HuH-7.5 (cell line): ENCODE measurements at places on chromosomes 1 and 21.

- DNase-seq: no peak
These were observed 122.4 kb downstream of the SIPA1L2 start for GRCh38 chr1:232507571-232507970.

GRCh38 chr21:41537356-41537755 is 29.4 kb upstream of the TMPRSS2 start:
- DNase-seq: no peak

DNA sequence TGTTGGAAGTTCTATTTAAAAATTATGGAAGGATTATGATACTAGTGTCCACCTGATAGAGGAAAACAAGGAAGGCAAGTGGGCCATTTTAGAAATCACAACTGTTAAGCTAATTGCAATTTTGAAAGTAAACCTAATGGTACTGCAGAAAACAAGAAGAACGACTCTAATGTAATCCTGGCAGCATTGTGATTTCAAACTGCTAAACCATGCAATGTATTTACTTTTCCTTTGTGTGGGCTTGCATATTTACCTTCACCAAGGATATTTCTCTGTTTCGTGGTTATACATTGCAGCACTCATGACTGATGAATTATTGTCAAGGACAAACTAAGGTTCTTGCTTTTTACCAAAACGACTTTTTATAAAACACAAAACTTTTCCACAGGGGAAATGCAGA is 88.1 kb downstream of the TM2D1 start:
- no peak for DNase-seq

DNA sequence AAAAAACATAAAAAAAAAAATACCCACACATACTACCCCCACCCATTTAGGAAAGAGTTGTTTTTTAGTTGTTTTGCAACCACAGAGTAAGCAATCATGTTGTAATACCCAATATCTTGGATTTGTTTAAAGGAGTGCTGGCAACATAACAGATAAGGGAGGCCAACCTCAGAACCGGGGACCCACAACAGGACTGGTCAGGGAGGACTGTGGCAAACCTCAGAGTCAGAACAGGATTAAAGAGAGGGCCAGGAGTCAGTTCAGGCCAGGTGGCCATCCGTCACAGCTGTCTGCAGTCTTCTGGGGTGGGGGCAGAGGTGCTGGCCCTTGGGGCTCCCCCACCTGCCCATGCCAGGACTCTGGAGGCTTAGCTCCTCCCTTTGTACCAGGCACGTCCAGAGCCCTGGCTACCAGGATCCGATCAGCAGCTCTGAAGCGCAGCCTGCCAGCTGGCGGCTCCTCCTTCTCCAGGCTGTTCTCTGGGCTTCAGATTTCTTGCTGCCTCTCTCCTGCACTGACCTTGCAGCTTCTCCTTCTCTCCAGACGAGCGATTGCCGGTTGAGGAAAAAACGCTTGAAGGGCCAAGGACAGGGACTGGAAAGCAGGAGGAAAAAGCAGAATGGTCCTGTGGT is 7.9 kb downstream of the H6PD start:
- DNase-seq: peak; percentile 73

- DNase-seq: no peak
These were observed 32.9 kb downstream of the FCRL5 start for GRCh38 chr1:157519451-157519850.
